Stimulated activated CD4-positive, alpha-beta T cell treated with anti-CD3 and anti-CD28 coated beads, Interleukin-1b, Interleukin-23, amount 100 ng/mL, for 24 hours (primary cell): ENCODE measurements at places on chromosomes 3 and 15.

DNA sequence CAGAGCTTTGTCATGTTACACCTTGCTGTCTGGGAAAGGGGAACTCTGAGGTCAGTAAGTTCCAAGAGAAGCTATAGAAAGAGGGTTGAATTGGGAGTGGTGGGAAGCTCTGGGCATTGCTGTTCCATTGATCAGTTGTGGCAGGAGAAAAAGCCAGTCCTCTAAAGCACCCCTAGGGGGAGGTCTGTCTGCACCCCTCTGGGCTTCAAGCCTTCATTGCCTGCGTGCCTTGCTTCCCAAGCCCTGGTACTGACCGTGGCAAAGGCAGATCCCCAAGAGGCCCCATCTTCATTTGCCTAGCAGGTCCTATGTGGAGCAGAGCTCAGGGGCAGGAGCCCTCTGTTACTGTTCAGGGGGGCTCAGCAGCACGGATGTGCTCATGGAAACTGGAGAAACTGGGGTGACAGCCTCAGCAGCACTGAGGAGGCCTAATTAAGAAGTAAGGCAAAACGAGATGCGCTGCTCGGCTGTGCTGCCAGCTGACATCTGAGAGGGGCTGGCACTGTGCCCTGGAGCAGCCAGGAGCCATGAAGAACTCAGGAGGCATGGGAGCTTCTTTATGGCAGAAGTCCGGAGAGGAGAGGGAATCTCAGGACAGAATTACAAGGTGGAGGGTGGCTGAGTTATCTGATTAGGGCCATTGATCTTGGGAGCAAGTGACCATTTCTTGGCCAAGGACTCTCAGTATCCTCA, 270.9 kb downstream of the RPLP1 start:
- DNase-seq, result no peak

GRCh38 chr3:127452321-127452821, 138.2 kb downstream of the TPRA1 start:
- DNase-seq, result no peak

- no peak for DNase-seq
Observed at GRCh38 chr15:96544162-96544756, 213.8 kb downstream of the NR2F2 start.

GRCh38 chr3:18634461-18634860, 209.3 kb upstream of the SATB1 start:
- DNase-seq, result no peak

GRCh38 chr3:122295266-122296062, 29.6 kb upstream of the CSTA start:
- DNase-seq, result no peak

DNA sequence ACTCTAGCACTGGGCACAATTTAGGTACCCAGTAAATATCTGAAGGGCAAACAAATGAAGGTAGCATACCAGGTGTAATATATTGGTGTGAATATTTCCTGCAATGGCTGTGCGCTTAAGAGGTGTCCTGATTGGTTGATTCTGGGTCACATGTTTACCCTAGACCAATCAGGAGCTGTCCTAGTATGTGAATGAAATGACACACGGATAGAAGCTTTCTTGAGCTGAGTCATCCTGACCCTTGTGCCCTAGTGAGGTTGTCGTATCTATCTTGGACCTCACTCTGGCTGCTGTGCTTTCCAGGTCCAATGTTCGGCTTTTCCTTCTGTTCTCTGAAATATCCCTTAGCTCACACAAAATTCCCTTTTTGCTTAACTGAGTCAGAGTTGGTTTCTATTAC, 58.1 kb upstream of the FOXP1 start:
- DNase-seq, result no peak

DNA sequence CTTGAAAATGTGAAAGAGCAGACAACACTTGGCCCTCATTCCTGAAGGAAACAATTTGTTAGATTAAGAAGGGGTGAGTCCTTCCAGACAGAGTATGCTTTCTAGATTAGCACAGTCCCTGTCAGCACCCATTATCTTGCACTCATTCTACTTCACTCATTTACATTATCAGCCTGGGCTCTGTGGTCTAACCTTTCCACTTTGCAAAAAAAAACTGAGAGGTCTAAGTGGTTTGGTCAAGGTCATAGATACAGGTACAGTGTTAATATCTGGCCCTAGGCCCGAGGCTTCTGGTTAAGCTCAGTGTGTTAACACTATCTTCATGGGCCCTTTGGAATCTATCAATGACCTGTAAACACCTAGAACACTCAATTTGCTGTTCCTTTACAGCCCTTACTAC, 123.4 kb upstream of the LRRN1 start:
- no peak for DNase-seq

DNA sequence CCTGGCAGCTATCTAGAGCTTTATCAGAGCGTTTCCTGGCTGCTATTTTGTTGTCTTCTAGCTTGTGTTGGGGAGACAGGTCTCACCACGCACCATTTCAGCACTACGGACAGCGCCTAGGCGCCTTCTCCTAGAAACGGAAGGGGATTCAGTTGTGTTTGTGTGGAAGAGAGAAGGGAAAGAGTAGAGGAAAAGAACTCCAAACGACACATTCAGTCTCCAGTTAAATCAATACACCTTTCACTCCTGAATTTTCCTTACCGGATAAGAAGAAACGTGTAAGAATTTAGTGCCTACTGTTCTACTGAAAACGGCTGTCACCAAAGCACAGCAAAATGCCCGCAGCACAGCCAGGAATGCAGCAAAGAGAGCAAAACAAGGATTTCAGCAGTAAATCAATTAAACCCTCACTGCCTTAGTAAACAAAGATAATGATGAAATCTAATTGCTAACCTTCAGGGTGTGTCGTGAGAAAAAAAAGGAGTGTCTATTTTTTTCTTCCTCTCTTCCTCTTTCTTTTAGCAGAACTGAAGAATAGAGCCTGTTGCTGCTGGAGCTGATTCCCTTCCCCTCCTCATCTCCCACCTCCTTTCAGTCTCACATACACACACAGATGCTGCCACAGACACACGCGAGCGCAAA, 412 bp upstream of the CTXN2 start:
- peak; percentile 3 for DNase-seq

- DNase-seq, result no peak
Observed at GRCh38 chr3:197511130-197511529, 44.6 kb downstream of the BDH1 start.

GRCh38 chr15:35197306-35197705, 112.2 kb upstream of the NANOGP8 start:
- DNase-seq, result no peak

DNA sequence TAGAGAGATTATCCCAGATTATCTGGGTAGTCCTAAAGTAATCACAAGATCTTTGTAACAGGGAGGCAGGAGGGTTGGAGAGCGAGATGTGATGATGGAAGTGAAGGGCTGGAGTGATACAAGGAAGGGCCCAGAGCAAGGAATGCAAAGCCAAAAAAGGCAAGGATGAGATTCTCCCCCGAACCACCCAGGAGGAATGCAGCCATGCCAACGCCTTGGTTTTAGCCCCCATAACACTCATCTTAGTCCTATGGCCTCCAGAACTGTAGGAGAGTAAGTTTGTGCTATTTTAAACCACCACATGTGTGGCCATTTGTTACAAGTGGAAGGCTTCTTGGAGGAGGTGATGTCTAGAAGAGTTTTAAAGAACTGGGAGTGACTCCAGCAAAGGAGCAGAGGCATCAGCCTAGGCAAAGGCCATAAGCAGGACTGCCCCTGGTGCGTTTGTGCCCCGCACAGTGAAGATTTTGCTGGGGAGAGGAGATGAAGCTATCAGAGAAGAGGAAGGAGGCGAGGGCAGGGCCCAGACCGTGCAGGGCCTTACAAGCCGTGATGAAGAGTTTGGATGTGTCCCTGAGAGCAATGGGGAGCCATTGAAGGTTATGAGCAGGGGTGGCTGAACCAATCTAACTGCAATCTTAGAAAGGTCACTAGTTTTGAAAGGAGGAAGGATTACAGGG, 25.3 kb upstream of the CORO2B start:
- no peak for DNase-seq

GRCh38 chr3:192336286-192336685, 391.1 kb downstream of the FGF12 start:
- no peak for DNase-seq

DNA sequence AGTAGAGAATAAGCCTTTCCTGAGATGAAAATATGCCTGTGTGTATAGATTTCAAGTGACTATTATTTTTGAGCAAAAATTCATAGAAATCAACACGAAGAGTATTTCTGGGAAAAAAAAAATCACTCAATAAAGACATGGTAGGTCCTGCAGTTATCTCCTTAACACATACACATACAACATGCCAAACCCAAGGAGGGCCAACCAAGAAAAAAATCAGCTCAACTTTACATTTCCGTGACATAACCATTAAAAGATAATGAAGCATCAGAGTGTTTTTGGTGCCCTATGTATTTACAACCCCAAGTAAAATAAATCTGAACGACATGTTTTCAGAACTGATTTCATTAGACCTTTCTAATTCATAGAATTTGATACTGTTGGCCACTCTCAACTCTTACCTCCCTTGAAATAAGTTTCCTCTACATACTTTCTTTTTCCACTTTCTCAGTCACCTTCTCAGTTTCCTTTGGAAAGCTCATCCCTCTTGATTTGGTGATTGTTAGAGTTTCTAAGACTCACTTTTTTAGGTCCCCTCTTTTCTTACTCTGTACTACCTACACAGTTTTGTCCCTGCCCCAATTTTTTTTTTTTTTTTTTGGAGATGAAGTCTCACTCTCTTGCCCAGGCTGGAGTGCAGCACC, 162.3 kb downstream of the TBL1XR1 start:
- DNase-seq, result no peak

- no peak for DNase-seq
Observed at GRCh38 chr15:52466716-52467115, 62.0 kb downstream of the MYO5A start.

DNA sequence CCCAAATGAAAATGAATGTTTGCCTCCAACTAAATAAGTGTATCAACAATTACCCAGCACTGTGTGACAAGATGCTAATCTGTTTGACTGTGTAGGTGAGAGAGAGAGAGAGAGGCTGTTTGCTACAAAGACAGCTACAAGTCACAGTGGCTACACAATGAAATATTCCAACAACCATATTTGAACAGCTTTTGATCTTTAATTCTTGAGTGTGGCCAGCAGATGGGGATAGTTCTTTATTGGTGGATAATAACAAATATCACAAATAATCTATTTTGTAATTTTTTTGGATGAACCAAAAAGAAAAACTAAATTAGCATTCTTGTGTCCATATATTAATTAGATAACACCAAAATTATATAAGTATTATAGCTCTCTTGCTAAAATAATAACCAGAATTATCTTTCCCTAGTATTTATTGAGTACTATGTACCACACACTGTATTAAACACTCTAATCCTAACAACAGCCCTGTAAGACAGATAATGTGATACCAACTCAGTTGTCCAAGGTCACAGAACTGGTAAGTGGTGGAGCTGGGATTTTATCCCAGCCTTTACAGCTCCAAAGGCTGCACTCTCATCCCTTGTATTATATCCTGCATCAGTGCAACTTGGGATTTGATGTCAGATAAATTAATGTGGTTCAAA, 61.9 kb upstream of the C3orf80 start:
- no peak for DNase-seq

DNA sequence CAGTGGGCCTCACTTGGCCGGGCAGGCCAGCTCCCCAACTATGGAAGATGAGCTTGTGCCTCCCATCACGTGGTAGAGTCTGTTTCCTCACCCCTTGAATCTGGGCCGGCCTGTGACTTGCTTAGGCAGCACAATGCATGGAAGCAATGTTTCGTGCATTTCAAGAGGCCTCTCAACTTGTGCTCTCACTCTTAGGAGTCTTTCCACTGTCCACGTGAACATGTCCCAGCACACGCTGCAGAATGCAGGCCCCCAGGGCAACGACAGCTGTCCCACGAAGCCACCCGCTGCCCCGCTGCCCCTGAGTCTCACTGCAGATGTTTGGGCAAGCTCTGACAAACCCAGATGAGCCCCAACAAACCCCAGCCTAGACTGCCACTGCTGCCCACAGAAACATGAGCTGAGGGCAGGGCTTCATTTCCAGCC, 27.2 kb upstream of the SLC41A3 start:
- DNase-seq, result no peak

GRCh38 chr3:99862208-99862607, 44.5 kb downstream of the CMSS1 start:
- no peak for DNase-seq

DNA sequence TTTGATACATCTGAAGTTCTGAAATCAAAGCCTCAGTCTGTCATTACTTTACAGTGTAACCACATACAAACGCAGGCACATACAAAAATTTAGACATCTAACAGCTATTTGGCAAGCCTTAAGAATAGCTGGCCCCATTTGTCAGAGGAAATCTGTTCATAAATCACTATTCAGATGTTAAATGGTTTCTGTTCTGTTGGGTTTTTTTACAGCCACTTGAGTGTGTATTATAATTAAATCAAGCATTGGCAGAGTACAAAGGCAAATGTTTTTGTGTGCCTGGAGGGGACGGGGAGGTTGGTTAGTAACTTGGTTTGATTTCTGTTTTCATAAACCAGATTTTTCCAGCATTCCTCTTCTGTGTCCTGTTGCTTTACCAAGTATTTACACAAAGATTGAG, 24.1 kb downstream of the PIGB start:
- no peak for DNase-seq

GRCh38 chr3:78870484-78870883, 897.3 kb downstream of the ROBO1 start:
- DNase-seq, result no peak

- DNase-seq, result no peak
Observed at GRCh38 chr3:38510631-38511030, 14.5 kb downstream of the EXOG start.

- no peak for DNase-seq
Observed at GRCh38 chr3:52218454-52218853, 7.0 kb downstream of the TLR9 start.

DNA sequence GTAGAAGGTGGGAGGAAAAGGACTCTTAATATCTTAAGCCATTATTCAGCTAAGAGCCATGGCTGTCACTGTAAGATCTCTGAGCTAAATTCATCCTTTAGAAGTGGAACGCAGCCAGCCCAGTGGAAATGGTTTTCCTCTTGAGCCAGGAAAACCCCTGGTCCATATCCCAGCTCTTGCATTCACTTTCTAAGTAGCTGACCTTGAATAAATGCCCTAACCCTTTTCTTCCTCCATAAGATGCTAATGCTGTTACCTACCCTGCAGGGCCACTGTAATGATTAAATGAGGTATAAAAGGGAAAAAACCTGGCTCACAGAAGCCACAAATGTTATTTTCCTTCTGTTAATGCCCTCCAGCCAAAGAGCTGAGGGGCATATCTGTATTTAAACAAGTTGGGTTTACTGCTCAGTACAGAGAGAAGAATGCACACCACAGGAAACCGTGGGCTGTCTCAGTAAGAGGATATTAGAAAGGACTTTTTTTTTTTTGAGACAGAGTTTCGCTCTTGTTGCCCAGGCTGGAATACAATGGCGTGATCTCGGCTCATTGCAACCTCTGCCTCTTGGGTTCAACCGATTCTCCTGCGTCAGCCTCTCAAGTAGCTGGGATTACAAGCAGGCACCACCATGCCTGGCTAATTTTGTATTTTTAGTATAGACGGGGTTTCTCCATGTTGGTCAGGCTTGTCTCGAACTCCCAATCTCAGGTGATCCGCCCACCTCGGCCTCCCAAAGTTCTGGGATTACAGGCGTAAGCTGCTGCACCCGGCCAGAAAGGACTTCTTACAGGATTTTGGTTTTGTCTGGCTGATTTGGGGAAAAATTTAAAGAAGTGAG, 6.8 kb downstream of the UBL7 start:
- DNase-seq, result no peak

- no peak for DNase-seq
Observed at GRCh38 chr3:76789237-76789636, 250.7 kb upstream of the ROBO2 start.
